Left renal cortex interstitium (tissue), 4 donors: ENCODE measurements at places on chromosomes 1 and 21. TPM values are rescaled to one million over a fixed set of nuclear protein-coding genes. Genes with fewer than 3 reads are reported as not detected.

The VANGL2 gene
- polyA plus RNA-seq = 43.9 TPM

The RBP7 gene
- 19.2 TPM for polyA plus RNA-seq

The LAMC2 gene
- 5.7 TPM for polyA plus RNA-seq

The MRPS14 gene
- 48.1 TPM for polyA plus RNA-seq

The BRINP2 gene
- polyA plus RNA-seq = 0.17 TPM

The SLC44A3 gene
- 76.4 TPM for polyA plus RNA-seq

The UTS2 gene
- polyA plus RNA-seq = 0.61 TPM

The FMOD gene
- polyA plus RNA-seq = 41.4 TPM

The KNCN gene
- polyA plus RNA-seq = not detected

The CLDN8 gene
- 67.1 TPM for polyA plus RNA-seq

The SLAMF8 gene
- 0.58 TPM for polyA plus RNA-seq

The RBM34 gene
- 77.0 TPM for polyA plus RNA-seq
